ENCODE measurements at places on chromosomes 11 and 22.
A peak's percentile ranks its signal among the peaks of the same experiment; 100 is the strongest.

GRCh38 chr22:47092896-47093311 lies 330.5 kb downstream of the TBC1D22A start:
- DNase-seq, result no peak

DNA sequence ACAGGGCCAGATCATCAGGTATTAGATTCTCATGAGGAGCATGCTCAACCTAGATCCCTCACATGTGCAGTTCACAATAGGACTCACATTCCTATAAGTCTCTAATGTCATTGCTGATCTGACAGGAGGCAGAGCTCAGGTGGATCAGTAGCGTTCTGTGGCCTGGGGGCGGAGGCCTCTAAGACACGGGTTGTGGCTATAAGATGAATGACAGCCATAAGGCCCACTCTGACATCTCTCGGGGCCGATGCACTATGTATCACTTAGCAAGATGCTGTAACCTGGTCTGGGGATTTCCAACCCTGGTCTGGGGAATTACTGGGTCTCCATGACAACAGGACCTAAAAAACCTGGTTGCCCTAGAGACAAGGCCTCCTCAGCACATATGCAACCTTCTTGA lies 932.7 kb downstream of the TBC1D22A start:
- no peak for DNase-seq

DNA sequence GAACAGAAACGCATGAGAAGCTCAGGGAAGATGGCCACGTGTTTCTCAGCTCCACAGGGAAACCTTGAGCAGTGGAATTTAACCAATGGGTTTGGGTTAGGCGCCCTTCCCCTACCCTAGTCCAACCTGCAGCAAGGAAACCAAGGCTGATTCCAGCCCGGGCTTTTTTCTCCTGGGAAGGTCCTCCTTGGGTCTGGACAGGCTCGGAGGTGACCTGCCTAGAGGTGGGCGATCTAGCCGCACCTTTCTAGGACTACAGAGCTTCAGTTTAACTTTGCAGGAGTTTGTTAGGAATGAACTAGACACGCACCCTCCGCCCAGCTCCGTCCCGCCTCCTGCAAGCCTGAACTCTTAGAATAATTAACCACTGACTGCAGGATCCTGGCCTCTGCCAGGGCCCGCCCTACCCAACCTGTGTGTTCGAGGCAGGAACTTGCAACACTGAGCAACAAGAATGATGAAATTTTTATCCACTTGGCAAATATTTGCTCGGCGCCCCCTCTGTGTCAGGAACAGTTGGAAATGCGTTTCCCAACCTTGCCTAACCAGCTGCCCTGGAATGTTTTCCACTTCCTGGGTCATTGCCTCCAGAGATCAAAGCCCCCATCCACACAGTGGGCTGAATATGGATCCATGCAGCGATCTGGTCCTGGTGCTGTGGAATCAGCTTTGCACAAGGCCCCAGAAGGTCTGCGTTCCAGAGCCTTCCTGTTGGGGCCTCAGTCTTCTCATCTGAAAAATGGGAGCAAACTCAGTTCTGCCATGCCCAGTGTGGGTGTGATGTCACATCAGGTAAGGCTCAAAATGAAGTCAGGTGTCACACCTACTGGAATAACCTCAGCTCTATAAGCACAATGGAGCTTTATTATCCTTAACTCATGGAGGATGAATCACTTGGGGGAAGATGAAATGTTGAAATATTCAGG lies 13.3 kb downstream of the MPST start:
- no peak for DNase-seq

DNA sequence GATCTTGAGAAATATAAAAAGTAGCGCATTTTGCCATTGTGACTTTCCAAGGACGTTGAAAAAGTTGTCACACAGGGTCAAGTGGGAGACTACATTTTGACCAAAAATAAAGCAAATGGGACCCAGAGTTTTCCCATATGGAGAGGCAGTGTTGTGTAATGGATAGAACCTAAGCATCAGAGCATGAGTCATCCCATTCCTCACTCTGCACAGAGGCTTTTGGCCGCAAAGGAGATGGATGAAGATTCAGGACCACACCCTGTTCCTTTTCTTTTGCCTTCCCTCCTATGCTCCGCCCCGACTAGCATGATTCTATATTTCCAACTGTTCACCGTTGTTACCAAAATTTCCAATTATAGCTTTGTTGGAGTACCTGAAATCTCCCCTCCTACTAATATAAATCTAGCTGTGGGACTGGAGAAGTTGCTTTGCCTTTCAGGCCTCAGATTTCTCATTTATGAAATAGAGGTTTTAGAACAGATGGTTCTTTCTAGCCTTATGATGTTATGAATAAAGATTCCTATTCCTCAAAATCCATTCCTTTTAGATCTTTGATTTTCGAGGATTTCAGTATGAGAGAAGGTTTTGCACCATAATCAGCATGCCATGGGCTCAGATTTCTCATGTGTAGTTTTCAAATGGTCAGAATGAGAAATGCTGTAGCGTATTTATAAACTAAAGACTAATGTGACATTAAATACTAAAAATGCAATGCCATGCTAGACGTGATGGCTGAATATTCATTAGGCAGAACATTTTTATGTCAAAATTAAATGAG lies 921.9 kb upstream of the TENM4 start:
- DNase-seq, result no peak

DNA sequence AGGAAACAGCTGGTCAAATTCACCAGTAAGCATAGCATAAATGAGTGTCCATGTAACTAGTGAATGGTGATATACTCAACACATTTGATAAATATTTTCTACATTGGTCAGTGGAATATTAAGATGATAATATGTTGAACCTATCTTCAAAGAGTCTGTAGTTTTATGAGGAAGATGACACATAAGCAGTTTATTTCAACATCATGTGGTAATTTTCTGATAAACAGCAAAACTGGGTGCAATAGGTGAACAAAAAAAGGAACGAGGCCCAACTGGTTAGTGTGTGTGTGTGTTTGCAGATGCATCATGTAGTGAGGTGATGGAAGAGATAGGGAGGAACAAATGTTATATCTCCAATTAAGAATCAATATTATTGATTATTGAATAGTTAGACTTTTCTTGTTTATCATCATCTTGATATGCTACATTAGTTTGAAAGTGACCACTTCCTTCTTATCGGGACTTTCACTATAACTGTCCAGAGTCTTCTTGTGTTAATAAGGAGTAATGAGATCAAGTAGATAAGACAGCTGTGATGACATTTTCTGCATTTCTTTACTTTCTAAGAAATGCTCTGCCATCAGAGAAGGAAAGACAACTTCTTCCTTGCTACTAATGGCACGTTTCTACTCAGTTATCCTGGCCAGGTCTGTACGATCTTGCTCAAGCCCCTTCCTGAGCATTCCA lies 270.7 kb downstream of the ETS1 start:
- DNase-seq, result no peak

GRCh38 chr11:71198141-71198822 lies 54.1 kb downstream of the SHANK2 start:
- DNase-seq, result no peak

DNA sequence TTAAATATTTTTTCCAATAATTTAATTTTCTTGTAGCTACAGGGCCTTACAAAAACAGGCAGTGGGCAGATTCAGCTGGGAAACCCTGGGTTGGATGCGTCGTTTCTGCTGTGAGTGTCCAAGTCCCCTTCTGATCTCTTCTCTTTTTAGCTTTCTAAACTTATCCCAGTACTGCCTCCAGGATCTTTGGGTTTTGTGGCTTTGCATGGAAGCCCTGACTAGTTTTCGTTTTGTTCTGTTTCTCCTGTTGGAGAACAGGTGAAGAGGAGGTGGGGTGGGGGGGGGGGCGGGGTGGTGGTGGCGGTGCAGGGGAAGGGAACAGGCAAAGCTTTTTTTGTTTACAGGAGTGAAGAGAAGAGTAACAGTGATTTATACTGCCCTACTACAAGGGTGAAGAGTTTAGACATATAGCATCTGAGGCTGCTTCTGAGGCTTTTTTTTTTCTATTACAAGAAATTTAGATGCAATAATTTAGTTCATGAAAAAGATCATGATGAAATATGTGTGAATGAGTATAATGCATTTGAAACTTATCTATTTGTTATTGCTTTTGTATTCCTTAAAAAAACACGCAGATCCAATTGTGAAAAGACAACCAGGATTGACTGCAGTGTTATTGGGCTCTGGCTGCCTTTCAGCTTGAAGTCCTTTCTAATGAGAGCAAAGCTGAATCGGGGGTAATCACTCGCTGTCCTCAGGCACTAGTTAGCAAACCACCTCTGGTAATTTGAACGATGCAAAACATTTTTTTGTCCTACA lies 142.9 kb downstream of the NCAM1 start:
- DNase-seq, result peak; percentile 89

GRCh38 chr11:35179466-35180135 lies 40.6 kb downstream of the CD44 start:
- no peak for DNase-seq

GRCh38 chr11:114081641-114082414 lies 22.3 kb downstream of the ZBTB16 start:
- no peak for DNase-seq

- no peak for DNase-seq
Observed at GRCh38 chr11:131985846-131986301, 615.5 kb downstream of the NTM start.

GRCh38 chr22:43883719-43884415 lies 7.9 kb downstream of the PNPLA5 start:
- no peak for DNase-seq

GRCh38 chr22:27596133-27596870 lies 205.3 kb downstream of the MN1 start:
- no peak for DNase-seq

DNA sequence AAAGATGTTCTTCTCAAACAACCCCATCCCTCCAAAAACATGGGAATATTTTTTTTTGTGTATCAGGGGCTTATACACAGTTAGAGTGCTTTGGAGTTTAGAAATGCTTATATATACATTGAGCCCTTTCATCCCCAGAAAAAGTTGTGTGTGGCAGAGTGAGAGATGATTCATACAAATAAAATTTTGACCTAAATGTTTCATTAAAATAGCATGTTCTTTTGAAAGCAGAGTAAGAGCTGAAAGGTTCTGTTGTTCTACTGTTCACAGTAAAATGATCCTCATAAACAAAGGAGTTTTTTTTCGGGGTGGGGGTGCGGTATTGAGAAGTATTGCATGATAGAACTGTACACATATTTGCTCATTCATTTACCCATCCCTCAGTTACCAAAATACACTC lies 512.4 kb downstream of the DLG2 start:
- no peak for DNase-seq

GRCh38 chr11:107827041-107827440 lies 31.5 kb downstream of the SLC35F2 start:
- no peak for DNase-seq

DNA sequence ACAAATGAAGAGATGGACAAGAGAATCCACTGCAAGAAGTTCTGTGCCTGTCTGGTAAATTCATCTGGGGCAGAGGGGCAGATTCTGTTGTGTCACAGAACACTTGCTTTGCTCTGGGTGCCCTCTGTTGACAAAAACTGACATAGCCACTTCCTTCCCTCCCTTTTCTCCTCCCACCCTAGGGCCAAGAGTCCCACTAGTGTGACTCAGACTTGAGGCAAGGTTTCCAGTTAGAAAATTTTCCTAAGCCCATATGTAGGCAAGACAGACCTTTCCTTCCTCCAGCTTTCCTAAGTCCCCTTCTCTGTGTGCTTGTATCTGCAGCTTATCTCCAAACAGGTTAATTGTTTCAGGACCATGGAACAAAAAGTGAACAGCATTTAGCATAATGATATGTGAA lies 106.8 kb downstream of the RBFOX2 start:
- peak; percentile 25 for DNase-seq

DNA sequence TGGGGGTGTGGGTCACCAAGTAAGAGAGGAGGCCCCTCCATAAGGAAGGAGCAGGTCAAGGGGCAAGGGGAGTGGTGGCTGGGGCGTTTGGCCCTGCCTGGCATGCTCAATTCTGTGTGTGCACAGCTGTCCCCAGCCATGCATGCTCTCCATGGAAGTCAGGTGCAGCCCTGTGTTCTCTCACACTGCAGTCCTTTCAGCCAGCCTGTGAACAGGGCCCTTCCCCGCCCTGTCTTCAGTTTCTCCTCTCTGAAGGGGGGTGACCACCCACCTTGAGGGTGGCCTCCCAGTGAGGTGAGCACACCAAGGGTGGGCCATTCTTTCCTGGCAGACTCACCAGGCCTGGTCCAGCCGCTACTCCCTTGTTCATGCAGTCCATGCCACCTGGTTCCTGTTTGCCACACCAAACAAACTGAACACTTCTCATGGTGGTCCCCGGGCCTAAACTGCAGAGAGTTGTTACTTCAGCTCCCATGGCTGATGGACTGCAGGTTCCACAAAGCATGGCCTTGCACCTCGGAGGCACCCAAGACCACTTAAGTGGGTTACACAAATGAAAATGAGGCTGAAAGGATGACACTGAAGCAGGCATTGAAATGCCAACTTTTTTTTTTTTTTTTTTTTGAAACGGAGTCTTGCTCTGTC lies 1.7 kb upstream of the CHCHD10 start:
- no peak for DNase-seq

- no peak for DNase-seq
Observed at GRCh38 chr22:22401381-22401780, 107.2 kb downstream of the ZNF280B start.

- DNase-seq, result no peak
Observed at GRCh38 chr11:43493431-43493830, 134.7 kb downstream of the TTC17 start.

GRCh38 chr22:27668828-27669797 lies 132.4 kb downstream of the MN1 start:
- no peak for DNase-seq

DNA sequence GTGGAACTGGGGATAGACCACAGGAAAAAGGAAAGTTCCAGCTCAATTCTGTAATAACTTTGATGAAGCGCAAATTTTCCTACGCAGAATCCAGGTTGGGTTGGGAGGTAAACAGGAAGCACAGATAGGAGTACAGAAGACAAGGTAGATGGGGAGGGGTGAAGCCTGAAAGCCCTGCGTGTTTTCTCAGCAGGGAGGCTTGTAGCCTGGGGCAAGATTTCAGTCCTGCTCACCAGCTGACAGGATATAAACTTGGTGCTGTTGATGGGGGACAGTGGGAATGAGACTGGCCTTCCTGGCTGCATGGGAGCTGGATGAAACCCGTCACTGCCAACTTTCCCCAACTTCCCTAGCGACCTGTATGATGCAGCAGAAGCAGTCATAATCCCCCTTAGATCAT lies 114.9 kb downstream of the ARHGAP32 start:
- DNase-seq, result no peak

DNA sequence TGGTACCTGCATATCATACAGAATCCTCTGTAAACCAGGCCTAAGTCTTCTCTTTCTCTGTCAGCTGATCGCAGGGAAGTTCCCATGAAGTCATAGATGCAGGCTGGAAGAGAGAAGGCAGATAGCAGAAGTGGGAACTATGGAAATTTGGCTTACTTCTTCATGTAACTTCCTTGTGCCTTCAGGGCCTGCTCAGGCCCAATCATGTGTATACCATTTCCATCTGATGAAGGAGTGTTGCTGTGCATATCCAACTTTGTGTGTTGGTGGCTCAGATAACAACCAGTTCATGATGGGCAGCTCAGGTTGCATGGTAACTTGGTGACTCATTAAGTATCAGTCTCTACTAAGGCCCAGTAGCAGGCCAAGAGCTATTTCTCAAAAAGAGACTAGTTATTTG lies 53.1 kb upstream of the CEP295 start:
- no peak for DNase-seq

DNA sequence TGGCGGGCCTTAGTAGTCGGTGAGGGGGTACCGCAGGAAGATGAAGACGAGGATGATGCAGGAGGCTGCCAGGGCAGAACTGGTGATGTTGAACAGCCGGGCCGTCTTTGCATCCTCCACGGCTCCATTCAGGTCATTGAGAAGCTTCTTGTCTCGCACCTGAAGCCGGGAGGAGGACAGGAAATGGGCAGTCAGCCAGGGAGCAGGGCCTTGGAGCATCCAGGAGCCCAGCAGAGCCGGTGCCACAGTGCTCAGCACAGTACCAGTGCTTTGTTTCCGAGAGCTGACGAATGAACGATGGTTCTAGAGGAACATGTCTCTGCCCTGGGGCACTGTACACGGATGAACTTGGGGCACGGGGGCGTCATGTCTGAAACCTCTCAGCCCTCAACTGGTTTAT lies 15.1 kb downstream of the IFITM10 start:
- DNase-seq, result no peak

Data from NCI-H526 treated with DMSO at 0.1 percent for 48 hours (cell line).